ENCODE measurements at places on chromosomes 5 and 9.
A peak's percentile ranks its signal among the peaks of the same experiment; 100 is the strongest.

DNA sequence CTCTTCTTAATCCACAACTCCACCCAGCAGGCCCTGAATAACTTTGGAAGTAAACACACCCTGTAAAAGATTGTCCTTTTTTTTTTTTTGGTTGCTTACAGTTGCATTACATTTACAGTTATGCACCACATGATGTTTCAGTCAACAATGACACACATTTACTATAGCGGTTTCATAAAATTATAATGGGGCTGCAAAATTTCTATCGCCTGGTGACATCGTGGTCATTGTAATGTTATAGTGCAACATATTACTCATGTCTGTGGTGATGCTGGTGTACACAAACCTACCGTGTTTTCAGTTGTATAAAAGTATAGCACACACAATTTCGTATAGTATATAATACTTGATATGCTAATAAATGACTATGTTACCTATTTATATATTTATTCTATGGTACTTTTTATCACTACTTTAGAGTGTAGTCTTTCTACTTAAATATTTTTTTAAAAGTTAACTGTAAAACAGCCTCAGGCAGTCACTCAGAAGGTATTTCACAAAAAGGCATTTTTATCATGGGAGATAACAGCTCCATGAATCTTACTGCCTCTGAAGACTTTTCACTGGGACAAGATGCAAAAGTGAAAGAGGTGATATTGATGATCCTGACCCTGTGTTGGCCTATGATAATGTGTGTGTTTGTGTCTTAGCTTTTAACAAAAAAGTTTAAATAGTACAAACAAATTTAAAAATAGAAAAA, 695.4 kb upstream of the CDH18 start:
- DNase-seq, result no peak

DNA sequence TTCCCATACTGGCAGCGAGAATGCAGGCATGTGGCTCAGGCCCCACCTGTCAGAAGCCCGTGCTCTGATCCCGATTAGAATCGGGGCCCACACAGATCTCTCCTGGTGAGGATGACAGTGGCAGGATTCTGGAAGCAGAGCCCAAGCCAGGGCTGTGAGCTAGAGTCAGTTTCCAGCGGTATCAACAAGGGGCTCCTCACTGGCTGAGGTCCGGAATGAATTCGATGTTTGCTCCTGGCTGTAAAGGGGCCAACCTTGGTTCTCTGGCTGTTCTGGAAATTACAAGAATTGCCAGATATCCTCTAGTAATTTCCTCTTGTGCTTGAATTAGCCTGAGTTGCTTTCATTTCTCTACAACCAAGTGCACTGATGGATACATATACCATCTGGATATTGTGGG, 129.1 kb upstream of the SPRY4 start:
- DNase-seq, result no peak

- no peak for DNase-seq
These were observed 9.3 kb downstream of the TPPP start for GRCh38 chr5:683551-684481.

GRCh38 chr5:172770374-172770674, 671 bp downstream of the DUSP1 start:
- DNase-seq, result no peak

GRCh38 chr5:1508659-1509290, 15.0 kb downstream of the LPCAT1 start:
- no peak for DNase-seq

DNA sequence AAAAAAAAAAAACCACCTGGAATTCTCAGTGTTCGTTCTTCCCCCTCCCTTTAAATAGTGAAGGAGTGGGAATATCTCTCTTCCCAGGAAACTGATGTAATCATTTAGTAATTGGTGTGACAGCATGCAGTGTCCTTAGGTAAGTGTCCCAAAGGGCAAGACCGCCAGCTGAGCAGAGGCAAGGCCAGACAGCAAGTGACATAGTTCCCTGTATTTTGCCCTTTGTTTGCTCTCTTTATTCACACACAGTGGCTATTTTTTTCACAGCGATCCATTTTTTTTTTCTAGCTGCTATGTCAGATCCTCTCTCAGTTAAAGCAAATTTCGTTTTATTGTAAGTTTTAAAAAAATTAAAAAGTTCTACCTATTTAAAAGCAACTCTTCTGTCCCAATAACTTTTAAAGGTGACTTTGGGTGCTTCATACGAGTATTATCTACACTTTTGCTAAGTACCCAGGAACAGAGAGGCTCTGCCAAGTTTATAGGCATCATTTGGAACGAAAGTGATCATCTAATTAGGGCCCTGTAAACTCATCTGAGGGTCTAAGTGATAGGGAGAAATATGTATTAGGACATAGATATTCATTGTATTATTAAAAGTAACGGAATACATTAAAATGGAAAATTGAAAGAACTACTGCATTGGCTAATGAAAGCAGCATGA, 98.2 kb upstream of the ALDH1A1 start:
- no peak for DNase-seq

GRCh38 chr9:23636199-23636598, 189.8 kb downstream of the ELAVL2 start:
- no peak for DNase-seq

DNA sequence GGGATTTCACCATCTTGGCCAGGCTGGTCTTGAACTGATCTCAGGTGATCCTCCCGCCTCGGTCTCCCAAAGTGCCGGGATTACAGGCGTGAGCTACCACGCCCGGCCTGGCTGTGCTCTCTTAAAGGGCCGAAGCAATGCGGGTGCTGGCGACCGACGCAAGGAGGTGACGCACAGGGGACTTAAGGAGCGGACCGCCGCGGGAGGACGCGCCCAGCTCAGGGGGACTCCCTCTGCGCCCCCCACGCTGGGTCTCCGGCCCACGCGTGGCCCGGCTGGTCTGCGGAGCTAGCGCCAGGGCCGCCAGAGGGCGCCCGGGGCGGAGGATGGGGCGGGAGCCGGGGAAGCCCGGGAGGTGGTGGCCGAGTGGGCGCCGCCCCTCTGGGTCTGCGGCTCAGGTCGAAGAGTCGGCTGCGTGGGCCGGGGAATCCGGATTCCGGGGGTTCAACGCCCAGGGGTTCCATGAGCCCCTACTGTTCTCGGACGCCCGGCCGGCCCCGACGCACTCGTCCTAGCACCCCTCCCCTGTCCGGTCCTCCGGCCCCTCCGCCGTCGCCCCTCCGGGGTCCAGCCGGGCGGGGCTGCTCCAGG, 502 bp upstream of the CERCAM start:
- peak; percentile 78 for DNase-seq

- DNase-seq, result no peak
These were observed 1.5 kb downstream of the DNAJC21 start for GRCh38 chr5:34930870-34931269.

DNA sequence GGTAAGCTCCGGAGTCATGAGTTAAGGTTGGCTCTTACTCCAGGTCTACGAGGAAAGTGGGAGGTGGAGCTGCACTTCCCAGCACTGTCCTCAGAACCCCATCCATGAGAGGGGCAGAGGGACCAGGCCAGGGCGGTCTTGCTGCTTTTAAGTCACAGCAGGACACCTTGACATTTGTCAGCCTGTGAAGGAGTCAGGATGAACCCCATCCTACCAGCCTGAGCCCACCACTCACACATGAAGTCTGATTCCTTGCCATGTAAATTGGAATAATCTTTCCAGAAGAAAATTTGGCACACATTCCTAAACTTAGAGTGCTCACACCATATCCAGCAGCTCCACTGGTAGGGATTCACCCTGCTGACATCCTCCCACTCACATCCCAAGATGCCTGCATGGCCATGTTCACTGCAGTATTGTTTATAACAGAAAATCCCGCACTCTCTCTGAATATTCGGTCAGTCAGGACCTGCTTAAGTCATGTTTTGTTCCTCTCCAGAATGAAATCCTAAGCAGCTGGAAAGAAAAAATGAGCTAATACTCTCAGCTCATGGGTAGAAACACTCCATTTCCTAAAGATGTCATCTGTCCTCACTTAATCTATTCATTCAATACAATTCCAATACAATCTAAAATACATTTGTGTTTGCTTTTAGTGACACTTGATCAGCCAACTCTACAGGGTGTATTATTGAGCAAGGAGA, 79.3 kb upstream of the COL5A1 start:
- no peak for DNase-seq

DNA sequence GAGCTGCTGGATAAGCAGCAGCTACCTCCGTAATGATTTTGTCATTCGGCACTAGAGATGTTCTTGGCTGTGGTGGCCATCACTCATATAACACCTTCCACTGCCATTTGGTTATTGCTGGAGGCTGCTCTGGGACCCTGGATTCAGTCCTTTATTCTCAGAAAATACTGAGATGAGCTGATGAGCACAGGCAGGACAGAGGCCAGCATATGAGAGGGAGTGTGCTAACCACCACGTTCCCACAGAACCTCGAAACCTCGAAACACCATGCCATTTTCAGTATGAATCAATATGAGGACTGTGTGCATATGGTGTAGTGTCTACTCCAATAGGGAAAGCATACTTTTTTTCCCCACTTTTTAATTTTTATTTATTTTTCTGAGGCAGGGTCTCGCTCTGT, 56.6 kb downstream of the ADAM19 start:
- no peak for DNase-seq
